ENCODE measurements at places on chromosomes 3 and 15. TPM values are rescaled to one million over a fixed set of nuclear protein-coding genes. Genes with fewer than 3 reads are reported as not detected.
A peak's percentile ranks its signal among the peaks of the same experiment; 100 is the strongest.

Gene OR5K2
- not detected for total RNA-seq

Gene CYP1A2
- total RNA-seq, result not detected

Gene SOX14
- not detected for total RNA-seq

Gene DUOXA2
- not detected for total RNA-seq

Gene DPPA2
- total RNA-seq, result not detected

Gene TM4SF18
- 6.5 TPM for total RNA-seq

Gene CSNK1G1
- total RNA-seq, result 19.8 TPM

Gene TLR9
- total RNA-seq, result 1.0 TPM

Gene USP3
- 74.5 TPM for total RNA-seq

Gene ADGRG7
- not detected for total RNA-seq

- no peak for DNase-seq
Observed at GRCh38 chr3:192848371-192849233, 69.1 kb downstream of the MB21D2 start.

DNA sequence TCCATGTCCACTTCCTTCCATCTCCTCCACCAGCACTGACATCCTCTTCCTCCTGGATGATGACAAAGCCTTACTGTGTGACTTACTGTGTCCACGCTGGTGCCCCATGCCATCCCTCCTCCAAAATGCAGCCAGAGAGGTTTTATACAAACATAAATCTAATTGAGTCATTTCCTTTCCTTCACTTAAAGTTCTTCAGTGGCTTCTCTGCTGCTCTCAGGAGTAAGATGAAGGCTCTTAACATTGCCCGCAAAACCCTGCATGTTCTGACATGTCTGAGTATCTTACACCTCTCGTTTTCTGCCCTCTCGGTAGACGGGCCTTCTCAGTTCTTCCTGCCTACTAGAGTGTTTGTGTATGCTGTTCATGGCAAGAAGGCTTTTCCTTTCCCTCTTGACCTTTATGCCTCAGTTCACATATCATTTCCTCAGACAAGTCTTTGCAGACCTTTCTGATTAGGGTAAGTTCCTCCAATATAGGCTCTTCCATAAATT is 175.5 kb downstream of the CFAP20DC start:
- DNase-seq, result no peak

GRCh38 chr3:40055956-40056355 is 246.5 kb downstream of the MYRIP start:
- DNase-seq, result no peak

GRCh38 chr3:70281663-70282062 is 30.8 kb downstream of the MDFIC2 start:
- DNase-seq, result no peak

DNA sequence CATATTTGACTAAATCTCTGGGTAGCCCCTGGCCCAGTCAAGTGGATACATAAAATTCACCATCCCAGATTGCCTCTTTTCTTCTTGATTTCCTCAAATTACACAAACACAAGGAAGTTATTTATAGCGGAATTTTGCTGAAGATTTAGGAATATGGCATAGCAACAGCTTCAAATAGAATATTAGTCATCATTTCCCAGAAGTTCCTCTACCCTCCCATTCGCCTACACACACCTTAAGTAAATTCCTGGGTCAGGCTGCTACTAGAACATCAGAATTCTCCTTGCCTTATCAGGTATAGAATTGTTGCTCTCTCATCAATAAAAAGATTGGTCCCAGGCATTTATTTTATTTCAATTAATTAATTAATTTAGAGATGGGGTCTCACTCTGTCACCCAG is 31.6 kb downstream of the MESD start:
- DNase-seq, result no peak

DNA sequence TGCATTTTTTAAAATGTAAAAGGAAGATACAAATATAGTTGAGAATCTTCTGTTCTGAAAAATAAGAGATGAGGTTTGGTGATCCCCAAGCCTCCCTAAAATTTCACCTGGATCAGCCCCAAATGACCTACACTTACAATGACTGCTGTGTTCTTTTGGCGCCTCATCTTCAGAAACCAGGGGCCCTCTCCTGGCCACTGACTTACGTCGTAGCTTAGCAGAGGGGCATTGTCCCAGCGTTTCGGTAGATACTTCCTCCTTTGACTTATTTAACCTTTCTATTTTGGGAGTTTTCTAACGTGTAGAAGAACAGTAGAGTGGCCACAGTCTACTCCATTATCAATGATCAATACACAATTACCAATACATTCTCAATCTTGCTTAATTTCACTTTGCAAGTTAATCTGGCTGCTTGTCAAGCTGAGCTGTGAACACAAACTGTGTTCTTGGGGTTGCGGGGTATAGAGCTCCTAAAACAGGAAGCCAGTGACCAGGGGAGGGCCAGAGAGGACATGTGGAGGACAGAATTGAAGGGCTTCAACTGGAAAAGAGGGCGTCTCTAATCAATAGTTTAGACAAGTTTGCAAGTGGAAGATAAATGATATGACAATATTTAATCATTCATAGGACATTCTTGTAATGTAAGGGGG is 419.5 kb downstream of the LPP start:
- DNase-seq, result peak; percentile 42

DNA sequence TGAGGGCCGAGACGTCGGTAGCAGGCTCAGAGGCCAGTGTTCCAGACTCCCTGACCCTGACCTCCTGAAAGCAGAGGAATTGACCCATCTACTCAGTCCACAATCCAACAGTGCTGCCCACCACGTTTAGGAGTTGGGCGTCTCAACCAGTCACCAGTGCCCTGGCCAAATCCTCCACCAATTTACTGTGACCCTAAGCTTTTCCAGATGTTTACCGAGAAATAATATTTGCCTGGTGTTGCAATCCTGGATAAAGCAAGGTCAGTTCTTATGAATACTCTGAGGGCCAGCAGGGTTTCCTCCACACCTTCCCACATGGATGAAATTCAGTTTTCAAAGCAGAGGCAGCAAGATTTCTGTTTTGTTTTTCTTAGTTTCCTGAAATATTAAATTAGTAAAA is 7.5 kb upstream of the APOD start:
- DNase-seq, result no peak

DNA sequence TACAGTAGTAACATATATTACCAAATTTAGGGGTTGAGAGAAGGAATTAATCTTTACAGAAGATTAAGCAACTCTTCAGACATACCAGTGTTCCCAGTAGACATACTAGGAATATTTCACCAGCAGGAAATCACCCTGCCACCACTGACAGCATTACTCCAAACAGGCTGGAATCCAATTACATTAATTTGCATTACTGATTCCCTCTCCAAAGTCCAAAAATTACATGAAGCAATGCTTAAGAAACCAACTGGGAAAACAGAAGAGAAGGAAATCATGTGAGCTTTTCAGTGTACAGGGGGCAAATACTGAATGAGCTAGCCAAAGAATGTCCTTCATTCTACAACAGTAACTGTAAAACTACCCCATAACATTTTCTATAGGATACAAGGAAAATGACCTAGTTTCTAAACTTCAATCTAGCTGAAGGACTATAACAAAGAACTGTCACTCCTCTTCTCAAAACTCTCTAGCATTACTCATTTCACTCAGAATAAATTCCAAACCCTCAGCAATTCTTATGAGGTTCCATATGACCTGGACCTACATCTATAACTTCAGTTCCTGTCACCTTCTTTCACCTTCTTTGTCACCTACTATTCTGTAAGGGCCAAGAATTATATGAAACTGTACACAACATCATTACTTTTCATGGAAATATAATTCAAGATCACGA is 72.7 kb downstream of the INO80 start:
- DNase-seq, result no peak

DNA sequence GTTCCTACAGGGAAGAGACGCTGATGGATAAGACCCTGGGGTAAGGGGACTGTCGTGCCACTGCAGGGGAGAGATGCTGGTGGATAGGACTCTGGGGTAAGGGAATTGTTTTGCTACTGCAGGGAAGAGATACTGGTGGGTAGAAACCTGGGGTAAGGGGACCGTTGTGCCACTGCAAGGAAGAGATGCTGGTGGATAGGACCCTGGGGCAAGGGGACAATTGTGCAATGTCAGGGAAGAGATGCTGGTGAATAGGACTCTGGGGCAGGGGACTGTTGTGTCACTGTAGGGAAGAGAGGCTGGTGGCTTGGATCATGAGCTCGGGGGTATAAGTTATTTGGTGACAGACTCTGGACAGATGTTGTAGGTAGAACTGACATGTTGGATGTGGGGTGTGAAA is 37.6 kb downstream of the WNT7A start:
- DNase-seq, result no peak

- DNase-seq, result no peak
Observed at GRCh38 chr3:67635257-67635656, 19.2 kb downstream of the SUCLG2 start.

DNA sequence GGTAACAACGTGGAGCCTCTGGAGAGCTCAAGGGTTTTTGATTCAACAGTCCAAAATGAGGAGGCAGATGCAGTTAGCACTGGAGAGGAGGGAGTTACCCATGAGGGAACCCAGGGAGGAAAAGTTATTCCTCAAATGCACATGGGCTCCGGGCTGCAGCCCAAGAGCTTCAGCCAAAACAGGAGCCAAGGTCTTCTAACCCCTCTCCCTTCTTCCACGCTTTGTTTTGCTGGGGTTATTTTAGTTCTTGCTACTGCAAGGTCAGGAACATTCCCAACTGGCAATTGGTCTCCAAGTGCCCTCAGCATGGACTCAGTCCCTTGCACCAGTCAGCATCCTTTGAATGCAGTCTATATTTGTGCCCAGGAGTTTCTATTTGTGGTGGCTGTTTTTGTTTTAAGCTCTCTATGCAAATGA is 90.0 kb downstream of the TGFBR2 start:
- DNase-seq, result no peak

- DNase-seq, result no peak
Observed at GRCh38 chr3:134371542-134372324, 2.5 kb downstream of the AMOTL2 start.

All from lower lobe of right lung (tissue), 2 donors.